ENCODE measurements at places on chromosomes 5 and 9.

DNA sequence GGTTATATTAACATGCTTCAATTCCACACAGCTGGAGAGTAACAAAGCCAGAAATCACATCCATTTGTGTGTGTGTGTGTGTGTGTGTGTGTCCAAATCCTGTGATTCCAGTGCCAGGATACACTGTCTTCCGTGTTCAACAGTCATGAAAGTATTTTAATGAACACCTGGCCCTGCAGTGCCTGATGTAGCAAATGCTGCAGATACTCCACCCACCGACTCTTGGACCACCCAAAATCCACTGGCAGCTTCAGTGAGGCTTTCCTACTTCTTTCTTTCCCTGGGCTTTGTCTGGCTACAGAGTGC is 13.1 kb upstream of the INSYN2B start:
- H3K36me3 ChIP-seq = no peaks in the 10 kb centered on the region
- no peaks in the 10 kb centered on the region for H3K27me3 ChIP-seq
- peaks cover 13% of the 10 kb centered on the region for H3K4me1 ChIP-seq
- no peak overlapping the region for H3K27ac ChIP-seq

DNA sequence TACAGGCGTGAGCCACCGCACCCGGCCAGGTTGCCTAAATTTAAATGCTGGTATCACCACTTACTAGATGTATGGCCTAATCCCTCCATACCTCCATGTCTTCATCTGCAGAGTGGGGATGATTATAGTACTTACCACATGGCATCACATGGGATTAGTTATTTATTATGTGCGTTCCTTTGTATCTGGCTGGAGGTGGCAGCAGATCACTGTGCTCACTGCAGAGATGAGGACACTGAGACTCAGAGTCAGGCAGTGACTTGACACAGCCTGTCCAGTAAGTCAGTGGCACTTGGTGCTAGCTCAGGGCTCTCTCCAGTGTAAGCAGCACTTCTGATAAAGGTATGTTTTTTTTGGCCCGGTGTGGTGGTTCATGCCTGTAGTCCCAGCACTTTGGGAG is 38.4 kb upstream of the HAND1 start:
- DNase-seq = no peak
- H3K4me3 ChIP-seq = no peak overlapping the region
- H3K27ac ChIP-seq = no peak overlapping the region
- peaks cover 15% of the 10 kb centered on the region for H3K4me1 ChIP-seq
- no peaks in the 10 kb centered on the region for H3K36me3 ChIP-seq

DNA sequence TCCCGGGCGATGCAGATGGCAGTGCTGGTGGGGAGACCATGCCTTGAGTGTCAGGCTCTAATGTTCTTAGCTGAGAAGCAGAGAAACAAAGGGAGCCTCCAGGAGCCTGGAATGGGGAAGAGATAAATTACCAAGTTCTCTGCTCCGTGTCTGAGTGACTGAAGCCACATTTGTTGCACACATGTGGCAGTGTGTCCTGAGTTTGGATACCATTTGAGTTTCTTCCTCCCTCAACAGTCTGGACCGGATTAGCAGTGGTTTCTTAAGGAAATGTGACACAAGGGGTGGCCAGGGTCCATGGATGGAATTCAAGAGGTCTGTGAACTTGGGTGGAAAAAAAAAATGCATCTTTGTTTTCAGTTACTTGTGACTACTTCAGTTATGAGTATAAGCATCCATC is 50.7 kb upstream of the GARNL3 start:
- 0 out of 2 replicates have a peak, but pooled peaks cover 4% of the 10 kb centered on the region for H3K4me1 ChIP-seq
- H3K27ac ChIP-seq = no peak overlapping the region
- H3K27me3 ChIP-seq = no peaks in the 10 kb centered on the region
- H3K4me3 ChIP-seq = no peak overlapping the region
- DNase-seq = no peak

DNA sequence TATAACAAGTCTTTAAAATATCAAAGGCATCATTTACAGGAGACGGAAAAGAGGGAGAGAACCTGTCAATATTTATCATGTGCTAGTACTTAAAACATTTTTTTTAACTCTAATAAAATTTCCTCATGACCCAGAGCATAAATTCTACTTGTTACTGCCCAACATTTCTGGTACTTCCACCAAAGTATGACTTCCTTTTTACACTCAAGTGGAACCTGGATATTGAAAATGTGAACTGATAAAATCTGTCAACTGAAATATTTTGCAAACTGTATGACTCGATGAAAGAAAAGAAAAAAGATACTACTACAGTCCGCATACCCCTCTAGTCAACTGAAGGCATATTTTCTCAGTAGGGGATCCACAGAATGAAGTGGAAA is 37.1 kb downstream of the FAM13B start:
- peaks cover 21% of the 10 kb centered on the region for H3K36me3 ChIP-seq
- no peak for DNase-seq
- H3K4me1 ChIP-seq = peaks cover 5% of the 10 kb centered on the region
- H3K27ac ChIP-seq = no peak overlapping the region

GRCh38 chr5:177036443-177036842 is 13.9 kb downstream of the ZNF346 start:
- no peak overlapping the region for H3K27ac ChIP-seq
- no peak for DNase-seq
- H3K4me3 ChIP-seq = no peak overlapping the region

DNA sequence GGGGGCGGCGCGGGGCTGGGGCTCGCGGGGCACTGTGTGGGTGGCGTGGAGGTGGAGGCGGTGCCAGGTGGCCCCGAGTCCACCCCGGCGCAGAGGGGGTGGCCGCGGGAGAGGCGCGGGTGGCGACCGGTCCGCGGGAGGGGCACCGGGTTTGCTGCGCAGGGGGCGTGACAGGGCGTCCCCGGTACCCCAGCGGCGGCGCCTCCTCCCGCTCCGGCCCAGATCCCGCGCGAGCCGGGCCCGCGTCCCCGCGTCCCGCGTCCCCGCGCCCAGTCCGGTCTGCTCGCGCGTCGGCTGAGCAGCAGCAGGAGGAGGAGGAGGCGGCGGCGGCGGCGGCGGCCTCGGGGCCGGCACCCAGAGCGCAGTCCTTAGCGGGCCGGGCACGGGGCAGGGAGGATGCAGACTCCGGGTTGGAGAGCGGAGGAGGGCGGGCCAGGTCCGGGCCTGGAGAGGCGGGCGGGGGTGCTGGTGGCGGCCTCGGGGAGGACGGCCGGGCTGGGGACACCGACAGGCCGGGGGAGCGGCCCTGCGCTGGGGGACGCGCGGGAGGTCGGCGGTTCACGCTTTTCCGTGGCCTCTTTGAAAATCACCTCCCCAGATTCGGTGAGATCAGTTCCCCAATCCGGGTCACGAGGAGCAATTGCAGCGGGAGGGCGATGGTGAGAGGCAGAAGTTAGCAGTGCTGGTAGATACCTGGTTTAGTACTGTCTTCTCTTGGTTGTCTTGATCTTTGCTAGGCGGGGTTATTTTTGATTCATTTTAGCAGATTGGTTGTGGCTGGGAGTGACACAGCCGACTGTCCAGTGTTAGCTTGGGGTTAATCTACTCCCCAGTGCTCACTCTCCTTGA is 1.7 kb downstream of the TRIO start:
- peak overlapping the region; percentile 99 for H3K4me3 ChIP-seq
- peak overlapping the region; percentile 78 for H3K27ac ChIP-seq
- peaks cover 51% of the 10 kb centered on the region for H3K4me1 ChIP-seq
- peaks cover 7% of the 10 kb centered on the region for H3K36me3 ChIP-seq
- DNase-seq = peak; percentile 81

DNA sequence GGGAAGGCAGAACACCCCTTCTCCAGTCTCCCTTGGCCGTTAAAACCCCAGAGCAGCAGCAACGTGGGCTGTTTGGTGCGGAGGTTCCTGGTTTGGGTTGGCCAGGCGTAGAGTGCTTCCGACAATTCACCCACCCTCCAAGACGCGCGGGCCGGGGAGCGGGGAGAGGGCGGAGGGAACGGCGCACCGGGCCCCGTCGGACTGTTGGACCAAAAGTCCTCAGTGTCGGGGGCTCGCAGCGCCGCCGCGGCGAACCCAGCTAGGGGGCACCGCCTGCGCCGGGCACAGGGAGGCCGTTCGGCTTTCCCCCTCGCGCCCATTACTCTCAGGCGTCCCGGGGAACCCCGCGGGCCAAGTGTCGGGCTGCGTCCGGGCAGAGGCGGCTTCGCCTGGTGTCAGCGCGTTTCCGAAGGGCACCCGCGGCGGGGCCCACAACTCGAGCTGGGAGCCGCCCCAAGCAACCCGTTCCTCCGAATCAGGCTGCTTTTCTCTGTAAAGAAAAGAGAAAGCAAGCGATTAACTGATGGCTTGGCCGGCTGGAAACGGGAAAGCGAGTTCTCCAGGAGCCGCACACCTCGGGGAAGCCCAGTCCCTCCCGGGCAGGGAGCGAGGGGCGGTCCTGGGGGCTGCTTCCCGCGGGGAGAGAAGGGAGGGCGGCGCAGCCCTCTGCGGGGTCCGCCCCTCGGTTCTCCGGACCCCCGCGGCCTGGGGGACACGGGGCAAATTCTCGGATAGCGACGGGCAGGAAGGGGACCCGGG is 145.5 kb downstream of the ERCC6L2 start:
- DNase-seq = no peak
- no peaks in the 10 kb centered on the region for H3K4me1 ChIP-seq
- H3K36me3 ChIP-seq = no peaks in the 10 kb centered on the region
- H3K27me3 ChIP-seq = no peaks in the 10 kb centered on the region

DNA sequence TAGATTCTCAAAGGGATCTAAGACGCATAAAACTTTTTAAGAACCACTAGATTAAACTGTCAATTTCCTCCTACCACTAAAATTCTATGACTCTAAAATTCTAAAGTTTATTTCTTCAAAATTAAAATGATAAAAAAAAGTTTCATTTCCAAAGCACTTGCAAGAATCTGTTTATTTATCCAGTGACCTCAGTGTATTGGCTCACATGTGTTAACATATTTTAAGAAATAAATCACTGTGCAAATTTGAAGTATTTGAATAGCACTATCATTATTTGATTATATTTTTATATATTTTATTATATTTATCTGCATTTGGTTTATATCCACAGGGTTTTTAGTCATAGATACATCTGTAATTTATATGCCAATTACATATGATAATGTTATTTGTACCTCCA is 62.2 kb upstream of the SLC12A2 start:
- H3K36me3 ChIP-seq = peaks cover 11% of the 10 kb centered on the region
- no peak overlapping the region for H3K27ac ChIP-seq
- DNase-seq = no peak
- H3K27me3 ChIP-seq = no peaks in the 10 kb centered on the region
- no peak overlapping the region for H3K4me3 ChIP-seq

DNA sequence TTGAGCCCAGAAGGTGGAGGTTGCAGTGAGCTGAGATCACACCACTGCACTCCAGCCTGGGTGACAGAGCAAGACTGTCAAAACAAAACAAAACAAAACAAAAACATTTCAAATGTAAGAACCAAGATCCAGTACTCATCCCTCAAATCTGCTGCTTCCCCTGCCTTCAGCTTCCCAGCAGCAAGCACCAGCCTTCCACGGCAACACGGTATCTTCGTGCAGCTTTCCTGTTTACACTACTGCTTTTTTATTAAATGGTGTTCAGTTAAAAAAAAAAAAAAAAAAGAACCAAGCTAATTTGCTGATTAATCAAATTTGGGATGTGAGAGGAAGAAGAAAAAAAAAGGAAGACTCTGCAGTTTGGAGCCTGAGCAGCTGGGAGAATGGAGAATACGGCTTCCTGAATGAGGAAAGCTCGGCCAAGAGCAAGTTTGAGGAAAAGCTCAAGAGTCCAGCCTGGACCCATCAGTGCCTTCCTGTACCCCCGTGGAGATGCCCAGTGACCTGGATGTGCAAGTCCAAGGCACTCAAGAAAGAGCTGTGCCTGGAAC is 28.0 kb upstream of the SLC2A8 start:
- H3K4me1 ChIP-seq = no peaks in the 10 kb centered on the region
- no peaks in the 10 kb centered on the region for H3K27me3 ChIP-seq
- H3K27ac ChIP-seq = no peak overlapping the region
- no peak for DNase-seq
- no peaks in the 10 kb centered on the region for H3K36me3 ChIP-seq

GRCh38 chr9:109799792-109800191 is 19.8 kb downstream of the PALM2AKAP2 start:
- no peak overlapping the region for H3K4me3 ChIP-seq
- H3K27ac ChIP-seq = no peak overlapping the region
- DNase-seq = no peak
- peaks cover 8% of the 10 kb centered on the region for H3K4me1 ChIP-seq

DNA sequence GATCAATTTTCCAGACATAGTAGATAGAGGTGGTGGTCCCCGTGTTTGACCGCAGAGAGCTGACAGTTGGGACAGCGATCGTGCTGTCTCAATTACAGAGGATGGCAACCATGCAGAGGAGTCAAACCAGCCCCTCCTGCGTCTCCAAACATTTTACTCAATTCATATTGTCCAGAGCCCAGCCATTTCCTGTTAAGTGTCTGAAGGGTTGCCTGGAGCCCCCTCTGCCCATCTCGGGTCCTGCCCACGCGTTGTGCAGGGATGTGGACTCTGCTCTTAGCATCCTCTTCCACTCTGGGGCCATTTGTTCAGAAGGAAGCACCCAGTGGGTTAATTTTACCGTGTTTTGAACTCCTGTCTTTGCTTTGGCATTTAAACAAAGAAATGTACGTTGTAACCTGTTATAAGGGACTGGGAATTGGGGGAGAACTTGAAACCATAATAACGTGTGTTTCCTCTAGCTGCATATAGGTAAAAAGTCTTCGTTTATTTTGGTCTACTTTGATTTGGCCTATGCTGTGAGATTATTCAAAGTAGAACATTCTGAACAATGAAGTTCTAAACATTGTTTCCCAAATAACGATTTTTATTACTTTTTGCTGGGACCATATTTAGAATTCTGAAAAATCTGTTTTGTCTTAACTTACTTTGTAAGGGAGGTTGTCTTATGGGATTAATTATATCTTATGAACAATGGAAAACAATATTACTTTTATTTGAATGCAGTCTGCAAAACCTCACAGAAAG is 876 bp downstream of the EGFLAM start:
- no peak overlapping the region for H3K27ac ChIP-seq
- H3K4me3 ChIP-seq = no peak overlapping the region
- peaks cover 95% of the 10 kb centered on the region for H3K27me3 ChIP-seq
- no peak for DNase-seq

GRCh38 chr9:100725371-100725770 is 147.5 kb downstream of the CAVIN4 start:
- H3K27me3 ChIP-seq = no peaks in the 10 kb centered on the region
- no peaks in the 10 kb centered on the region for H3K36me3 ChIP-seq
- no peaks in the 10 kb centered on the region for H3K4me1 ChIP-seq
- H3K27ac ChIP-seq = no peak overlapping the region

Data from PC-9 (cell line).